ENCODE measurements at places on chromosomes 7 and 10.

DNA sequence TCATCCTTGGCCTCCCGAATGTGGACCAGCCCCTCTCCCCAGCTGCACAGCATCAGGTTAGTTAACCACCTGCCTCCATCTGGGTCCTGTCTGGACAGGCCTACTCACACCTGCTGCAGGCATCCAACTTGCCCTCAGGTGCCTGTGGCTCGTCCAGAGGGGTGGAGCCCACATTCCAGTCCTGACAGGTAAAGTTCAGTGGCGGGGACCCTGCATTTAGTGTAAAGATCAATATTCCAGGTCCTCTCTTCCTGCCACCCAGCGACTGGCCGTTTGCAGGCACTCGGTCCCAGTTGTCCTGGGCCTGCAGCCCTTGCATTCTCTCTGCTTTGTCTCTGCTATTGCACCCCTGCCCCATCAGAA, 15.0 kb downstream of the HTRA1 start:
- no peak for DNase-seq

- DNase-seq, result no peak
Observed at GRCh38 chr7:651032-651728, 75.3 kb upstream of the DNAAF5 start.

DNA sequence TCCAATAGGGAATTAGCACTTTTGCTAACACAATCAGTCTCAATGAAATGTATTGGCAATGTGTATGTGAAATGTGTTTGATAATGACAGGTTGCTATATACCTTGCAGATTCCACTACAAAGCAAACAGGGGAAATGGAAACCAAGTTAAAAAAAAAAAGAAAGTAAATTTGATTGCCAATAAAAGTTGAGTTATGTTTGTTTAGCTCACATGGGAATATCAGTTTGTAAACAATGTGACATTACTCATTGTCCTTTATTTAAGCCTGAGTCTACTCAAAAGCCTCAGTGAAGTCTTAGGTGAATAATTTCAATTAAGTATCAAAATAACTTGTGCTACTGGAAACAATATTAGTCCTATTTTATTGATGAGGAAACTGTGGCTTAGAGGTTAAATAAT, 285.2 kb downstream of the CACNA2D1 start:
- DNase-seq, result no peak

GRCh38 chr10:43057831-43058340, 19.0 kb upstream of the RET start:
- DNase-seq, result no peak

DNA sequence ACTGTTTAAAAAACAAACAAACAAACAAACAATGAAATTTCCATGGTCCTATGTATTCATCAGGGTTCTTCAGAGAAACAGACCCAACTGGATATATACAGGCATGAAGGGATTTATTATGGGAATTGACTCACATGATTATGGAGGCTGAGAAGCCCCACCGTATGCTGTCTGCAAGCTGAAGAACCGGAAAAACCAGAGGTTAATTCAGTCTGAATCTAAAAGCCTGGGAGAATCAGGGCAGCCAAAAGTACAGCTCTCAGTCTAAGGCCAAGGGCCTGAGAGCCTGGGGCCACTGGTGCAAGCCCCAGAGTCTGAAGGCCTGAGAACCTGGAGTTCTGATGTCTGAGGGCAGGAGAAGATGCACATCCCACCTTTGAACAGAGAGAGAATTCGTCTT, 163.5 kb downstream of the MDFIC start:
- no peak for DNase-seq

- no peak for DNase-seq
Observed at GRCh38 chr7:100822236-100823139, 4.8 kb downstream of the EPHB4 start.

DNA sequence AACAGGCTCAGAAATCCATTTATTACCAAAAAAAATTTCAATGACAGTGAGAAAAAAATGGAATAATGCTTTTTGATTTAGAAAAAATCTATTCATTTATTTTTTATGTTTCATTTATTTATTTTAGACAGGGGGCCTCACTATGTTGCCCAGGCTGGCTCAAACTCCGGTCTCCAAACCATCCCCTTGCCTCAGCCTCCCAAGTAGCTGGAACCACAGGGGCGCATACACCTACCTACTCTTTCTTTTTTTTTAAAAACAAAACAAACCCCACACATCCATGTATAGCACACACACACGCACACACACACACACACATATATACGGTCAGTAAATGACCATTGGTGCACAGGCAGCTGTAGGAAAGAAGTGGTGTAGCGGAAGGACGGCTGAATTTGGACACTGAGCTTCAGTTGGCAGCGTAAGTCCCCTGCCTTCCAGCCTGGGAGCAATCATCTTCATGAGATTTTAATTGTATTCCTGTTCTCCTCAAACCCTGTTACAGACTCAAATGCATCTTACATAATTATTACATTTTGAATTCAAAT, 28.8 kb downstream of the ARL4A start:
- DNase-seq, result peak; percentile 15

- DNase-seq, result peak; percentile 8
Observed at GRCh38 chr7:28483908-28484605, 71.7 kb downstream of the CREB5 start.

DNA sequence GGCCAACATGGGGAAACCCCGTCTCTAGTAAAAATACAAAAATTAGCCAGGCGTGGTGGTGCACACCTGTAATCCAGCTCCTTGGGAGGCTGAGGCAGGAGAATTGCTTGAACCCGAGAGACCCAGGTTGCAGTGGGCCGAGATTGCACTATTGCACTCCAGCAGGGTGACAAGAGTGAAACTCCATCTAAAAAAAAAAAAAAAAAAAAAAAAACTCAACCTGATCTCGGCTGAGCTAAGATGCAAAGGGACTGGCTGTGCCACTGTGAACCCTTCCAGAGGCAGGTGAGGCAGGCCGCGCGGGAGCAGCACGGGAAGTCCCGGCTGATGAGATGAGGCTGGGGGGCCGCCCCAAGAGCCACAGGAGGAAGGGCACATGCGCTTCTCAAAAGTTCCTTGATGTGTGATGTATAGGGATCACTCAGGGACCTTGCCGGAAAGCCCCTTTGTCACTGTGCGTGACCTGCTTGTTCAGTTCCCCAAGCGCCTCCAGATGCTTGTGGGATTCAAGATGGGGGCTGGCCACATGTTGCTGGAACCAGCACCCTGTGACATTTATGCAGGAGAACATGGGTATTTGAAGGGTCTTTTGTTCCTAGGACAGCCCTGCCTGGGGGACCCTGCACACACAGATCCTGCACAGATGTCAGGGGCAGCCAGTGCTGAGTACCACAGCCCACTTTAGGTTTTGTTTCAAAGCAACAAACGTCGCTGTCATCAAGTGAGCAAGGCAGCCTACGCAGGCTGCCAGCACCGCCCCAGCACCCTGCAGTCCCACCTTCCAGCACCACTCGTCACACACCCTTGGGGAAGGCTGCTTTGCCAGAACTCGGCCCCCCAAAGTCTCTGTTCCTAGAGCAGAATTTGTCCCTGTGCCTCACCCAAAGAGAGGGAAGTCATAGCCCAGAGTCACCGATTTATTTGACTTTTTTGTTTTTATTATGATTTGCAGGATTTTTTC, 74.8 kb upstream of the SH2B2 start:
- DNase-seq, result no peak

DNA sequence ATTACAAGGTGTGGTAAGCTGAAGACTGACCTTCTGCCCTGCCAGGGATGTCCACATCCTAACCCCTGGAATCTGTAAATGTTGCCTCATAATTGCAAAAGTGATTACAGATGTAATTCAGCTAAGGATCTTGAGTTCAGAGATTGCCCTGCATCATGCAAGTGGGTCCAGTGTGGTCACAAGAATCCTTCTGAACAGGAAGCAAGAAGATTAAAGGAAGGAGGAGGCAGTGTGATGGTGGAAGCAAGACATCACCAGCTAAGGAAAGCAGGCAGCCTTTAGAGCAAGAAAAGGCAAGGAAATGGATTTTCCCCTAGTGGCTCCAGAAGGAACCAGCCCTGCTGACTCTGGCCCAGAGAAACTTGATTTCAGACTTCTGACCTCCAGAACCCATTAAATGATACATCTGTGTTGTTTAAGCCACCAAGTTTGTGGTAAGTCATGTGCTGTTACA, 78.1 kb downstream of the USP6NL start:
- DNase-seq, result peak; percentile 64

DNA sequence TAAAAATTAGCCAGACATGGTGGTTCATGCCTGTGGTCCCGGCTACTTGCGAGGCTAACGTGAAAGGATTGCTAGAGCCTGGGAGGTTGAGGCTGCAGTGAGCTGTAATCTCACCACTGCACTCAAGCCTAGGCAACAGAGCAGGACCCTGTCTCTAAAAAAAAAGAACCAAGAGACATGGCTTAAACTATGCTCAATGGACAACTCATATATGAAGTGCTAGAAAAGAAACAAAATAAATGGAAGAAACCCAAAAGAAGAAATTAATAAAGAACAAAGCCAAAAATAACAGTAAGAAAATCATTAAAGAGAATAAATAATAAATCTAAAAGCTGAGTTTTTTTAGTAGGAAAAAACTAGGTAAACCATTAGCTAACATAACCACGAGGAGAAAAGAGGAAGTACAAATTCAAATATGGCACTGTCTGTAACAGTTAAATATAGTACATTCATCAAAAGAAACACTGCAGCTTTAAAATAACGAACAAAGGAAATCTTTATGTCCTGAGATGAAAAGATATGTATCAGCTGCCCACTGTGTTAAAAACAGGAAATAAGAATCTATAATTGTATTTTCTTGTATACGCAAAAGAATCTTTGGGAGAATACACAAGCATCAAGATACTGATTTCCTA, 48.7 kb downstream of the UPF2 start:
- DNase-seq, result no peak

DNA sequence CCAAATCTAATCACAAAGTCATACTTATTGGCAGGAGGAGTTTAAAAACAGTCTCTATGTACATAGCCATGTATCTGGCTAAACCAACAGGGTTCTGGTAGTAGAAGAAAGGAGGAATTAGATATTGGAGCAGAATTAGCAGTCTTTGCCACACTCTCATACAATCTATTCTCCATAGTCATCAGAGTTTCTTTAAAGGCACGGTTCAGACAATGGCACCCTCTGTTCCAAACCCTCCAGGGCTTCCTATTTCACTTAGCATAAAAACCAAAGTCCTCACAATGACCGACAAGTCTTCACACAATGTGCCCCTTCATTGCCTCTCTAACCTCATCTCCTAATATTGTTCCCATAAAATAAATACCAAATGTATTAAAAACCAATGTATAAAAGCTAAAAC, 12.7 kb downstream of the ZNF438 start:
- no peak for DNase-seq

DNA sequence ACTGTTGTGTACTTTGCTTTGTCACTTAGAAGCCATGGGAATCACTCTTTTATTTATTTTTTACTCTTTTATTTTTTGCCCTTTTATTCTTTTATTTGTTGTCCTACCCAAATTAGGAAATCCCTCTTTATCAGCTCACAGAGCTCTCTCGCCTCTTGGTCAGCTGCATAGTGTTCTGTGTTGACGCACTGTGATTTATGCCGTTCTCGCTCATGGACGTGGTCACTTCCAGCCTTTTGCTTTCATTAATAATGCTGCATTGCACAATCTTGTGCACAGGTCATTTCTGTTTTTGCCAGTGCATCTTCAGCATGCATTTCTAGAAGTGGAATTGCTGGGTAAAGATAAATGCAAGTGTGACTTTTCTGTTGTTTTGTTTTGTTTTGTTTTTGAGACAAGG, 42.3 kb downstream of the FBH1 start:
- DNase-seq, result peak; percentile 38

- no peak for DNase-seq
Observed at GRCh38 chr10:131692176-131692575, 208.6 kb upstream of the PPP2R2D start.

DNA sequence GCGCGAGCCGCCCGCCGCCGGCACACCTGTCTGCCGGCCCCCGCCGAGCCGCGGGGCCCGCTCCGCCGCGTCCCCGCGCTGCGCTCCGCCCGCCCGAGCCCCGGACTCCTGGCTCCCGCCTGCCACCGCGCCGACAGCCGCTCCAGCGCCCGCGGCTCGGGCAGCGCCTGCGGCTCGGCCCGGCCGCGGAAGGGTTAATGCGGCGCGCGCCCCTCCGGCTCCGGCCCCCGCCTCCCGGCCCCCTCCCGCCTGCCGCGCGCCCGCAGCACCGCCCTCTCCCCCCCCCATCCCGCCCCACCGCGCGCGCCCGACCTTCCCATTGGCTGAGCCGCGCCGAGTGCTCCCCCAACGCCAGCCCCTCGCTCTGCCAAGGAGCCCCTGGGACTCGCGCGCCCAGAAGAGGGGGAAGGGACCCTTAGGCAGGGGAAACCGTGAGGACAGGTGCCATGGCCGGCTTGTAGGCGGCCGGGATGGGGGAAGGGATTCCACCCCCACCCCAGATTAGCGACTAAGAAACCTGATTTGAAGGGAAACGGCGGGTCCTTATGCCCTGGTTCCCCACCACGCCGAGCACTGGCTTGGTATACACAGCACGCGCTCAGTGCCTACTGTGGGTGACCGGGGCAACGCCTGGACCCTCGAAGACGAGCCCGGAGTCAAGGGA, at the start of gene KCNH2:
TSS of gene KCNH2 (minus strand) at position 196 of the 664 bp plus-strand sequence. CDS start 408 bp downstream, outside the sequence.
- DNase-seq, result no peak

DNA sequence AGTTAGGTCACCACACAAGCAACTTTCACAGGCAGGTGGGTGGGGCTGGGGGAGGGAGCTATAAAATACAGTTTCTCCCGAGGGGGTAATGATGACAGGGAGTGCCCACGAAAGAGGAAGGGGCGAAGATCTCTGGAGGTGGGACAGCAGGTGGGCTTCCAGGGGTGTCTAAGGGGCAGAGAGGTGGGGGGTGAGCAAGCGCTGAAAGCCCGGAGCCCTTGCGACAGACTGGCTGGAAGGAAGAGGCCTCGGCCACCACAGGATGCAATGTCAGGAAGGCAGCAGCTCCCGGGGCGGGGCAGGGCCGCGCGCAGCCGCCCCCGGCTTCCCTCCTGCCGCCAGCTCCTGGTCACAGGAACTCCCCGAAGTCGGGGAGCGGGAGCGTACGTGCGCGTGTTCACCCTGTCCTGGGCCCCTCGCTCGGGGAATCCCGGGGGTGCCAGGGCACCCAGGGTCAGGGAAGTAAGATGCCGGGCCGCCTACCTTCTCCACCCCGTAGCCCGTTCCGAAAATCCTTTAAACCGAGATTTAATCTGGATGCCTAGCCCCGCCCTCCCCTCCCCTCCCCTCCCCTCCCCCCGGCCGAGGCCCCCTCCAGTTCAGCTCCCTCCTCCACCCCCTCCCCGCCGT, 105.2 kb upstream of the PPIF start:
- DNase-seq, result peak; percentile 61

DNA sequence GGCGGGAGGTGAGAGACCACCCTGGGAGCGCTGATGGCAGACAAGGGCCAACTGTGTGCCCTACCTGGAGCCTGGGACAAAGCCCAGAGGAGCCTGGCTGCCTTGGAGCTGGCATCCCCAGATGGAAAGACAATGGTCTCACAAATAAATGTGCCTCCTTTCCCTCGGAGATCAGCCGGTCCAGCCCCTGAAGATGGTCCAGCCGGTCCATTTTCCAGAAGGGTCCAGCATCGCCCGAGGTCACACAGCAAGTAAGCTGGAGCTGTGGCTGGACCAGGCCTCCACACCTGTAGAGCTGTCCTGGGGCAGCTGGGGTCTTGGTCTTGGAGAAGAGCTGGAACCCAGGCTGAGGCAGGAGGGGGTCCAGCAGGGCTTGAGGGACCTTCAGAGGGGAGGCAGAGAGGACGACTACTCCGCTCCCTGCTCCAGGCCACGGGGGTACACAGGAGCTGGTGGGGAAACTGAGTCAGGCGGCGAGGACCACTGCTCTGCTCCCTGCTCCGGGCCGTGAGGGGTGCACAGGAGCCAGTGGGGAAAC, 3.6 kb downstream of the ELFN1 start:
- no peak for DNase-seq

GRCh38 chr7:17608114-17608833, 309.8 kb downstream of the AHR start:
- DNase-seq, result peak; percentile 66

GRCh38 chr7:2926896-2927405, 82.8 kb upstream of the GNA12 start:
- no peak for DNase-seq

Measured in iris pigment epithelial cell (primary cell).